ENCODE measurements at places on chromosomes 5 and 9.
A peak's percentile ranks its signal among the peaks of the same experiment; 100 is the strongest.

- DNase-seq: no peak
Observed at GRCh38 chr5:34045023-34045422, 2.0 kb upstream of the C1QTNF3 start.

DNA sequence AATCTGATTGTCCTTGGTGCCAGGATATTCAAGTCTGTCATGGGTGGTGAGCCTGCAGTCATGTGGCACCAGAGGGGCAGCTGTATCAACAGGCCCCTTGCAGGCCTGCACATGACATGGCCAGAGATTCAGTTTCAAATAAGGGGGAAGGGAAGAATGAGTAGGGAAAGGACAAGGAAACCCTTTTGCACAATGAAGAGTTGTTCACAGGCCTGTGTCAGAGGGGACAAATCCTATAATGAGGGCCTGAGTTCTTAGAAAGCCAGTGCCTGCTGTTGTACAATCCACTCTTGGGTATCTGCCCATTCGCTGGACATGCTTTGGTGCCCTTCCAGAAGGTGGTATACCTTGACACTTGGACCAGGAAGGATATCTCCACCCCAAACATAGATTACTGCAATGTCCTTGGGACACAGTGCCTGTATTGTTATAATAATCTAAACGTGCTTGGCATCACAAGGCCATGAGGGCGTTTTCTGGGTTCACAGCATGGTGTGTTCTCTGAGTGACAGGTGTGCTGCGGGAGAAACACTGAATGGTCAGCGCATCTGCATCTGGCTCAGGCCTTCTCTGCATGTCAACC is 1.9 kb upstream of the TMEM171 start:
- no peak for DNase-seq

- DNase-seq: peak; percentile 90
Observed at GRCh38 chr9:72364679-72365524, at the start of gene ZFAND5. Gene ZFAND5, minus strand, starts transcription at chr9:72365208. Its CDS starts 4,430 bp downstream, at chr9:72360778.

DNA sequence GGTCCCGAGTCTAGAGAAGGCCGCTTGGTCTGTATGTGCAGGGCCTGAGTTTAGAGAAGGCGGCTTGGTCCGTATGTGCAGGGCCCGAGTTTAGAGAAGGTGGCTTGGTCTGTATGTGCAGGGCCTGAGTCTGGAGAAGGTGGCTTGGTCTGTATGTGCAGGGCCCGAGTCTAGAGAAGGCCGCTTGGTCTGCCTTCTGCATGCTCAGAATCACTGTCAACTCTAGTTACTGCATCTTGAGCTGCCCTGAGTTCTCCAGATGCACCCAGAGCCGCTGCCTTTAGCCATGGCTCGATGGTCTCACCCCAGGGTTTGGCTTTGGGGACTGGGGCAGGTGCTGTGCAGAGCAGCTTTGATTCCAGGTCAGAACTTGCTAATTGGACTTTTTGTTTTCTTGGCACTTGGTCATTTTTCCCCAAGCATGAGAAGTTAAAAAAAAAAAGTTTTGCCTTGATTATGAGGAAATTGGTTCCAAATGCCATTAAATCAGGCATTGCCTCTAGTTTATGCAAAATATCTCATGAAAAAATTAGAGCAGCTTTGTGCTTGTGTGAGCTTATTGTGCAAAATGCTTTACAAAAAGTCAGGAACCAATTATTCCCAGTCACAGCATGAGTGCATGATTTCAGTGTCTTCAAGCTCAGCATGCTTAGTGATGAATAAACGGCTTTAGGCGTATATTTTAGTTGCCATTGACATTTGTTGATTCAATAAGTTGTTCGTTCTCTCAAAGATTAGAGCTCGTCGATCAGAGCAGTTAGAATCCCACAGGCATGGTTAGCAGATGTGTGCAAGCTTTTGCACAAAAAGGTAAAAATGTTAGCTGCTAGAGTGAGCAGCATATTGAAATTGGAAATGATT is 25.4 kb upstream of the EXOC3 start:
- DNase-seq: no peak

- no peak for DNase-seq
Observed at GRCh38 chr5:82164977-82165713, 113.0 kb downstream of the RPS23 start.

GRCh38 chr5:121489972-121490371 is 361.7 kb upstream of the FTMT start:
- no peak for DNase-seq

GRCh38 chr5:132388244-132389050 is 18.9 kb downstream of the SLC22A5 start:
- no peak for DNase-seq

- no peak for DNase-seq
Observed at GRCh38 chr5:52746539-52746938, 41.2 kb upstream of the ITGA1 start.

- no peak for DNase-seq
Observed at GRCh38 chr9:101487443-101487840, 46.2 kb upstream of the RNF20 start.

DNA sequence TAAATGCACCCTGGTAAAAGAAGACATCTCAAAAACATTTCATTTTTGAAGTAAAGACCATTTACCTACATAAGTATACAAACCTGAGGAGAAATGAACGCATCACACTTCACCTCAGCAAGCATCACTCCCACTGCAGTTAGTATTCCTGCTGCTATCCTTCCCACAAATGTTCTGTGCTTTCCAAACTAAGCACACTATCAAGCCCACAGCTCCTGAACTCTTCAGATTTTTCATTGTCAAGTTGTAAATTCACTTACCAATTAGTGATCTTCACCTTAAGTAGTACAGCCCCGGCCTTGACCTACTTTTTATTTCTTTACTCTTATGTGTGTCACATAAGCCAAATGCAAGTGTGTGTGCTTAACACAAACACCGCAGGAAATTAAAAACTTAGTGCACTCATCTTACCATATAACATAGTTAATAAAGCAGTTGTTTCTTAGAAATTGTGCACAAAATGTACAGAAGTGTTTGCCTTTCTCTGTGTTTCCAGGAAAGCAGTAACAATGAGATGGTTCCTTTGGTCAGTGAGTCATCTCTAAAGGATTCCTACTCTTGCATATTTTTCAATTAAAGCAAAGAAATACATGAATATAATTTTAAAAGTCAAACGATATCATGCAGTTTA is 169.4 kb downstream of the APBA1 start:
- DNase-seq: no peak

DNA sequence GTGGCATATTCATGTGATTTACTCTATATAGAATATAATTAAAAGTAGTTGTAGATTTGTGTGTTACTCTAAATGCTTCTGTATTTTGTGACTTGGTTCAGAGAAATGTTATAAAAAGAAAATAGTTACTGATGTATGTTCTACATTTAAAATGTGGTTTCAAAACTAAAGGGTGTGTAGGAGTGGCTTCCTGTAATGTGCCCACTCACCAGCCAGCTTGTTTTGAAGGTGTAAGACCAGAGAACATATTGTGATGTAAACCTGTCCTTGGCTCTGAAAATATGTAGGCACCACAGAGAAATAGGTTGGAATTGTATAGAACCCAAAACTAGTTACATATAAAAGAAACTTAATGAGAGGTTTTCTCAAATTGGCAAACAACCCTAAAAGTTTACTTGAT is 51.2 kb upstream of the ARRDC3 start:
- DNase-seq: peak; percentile 21

DNA sequence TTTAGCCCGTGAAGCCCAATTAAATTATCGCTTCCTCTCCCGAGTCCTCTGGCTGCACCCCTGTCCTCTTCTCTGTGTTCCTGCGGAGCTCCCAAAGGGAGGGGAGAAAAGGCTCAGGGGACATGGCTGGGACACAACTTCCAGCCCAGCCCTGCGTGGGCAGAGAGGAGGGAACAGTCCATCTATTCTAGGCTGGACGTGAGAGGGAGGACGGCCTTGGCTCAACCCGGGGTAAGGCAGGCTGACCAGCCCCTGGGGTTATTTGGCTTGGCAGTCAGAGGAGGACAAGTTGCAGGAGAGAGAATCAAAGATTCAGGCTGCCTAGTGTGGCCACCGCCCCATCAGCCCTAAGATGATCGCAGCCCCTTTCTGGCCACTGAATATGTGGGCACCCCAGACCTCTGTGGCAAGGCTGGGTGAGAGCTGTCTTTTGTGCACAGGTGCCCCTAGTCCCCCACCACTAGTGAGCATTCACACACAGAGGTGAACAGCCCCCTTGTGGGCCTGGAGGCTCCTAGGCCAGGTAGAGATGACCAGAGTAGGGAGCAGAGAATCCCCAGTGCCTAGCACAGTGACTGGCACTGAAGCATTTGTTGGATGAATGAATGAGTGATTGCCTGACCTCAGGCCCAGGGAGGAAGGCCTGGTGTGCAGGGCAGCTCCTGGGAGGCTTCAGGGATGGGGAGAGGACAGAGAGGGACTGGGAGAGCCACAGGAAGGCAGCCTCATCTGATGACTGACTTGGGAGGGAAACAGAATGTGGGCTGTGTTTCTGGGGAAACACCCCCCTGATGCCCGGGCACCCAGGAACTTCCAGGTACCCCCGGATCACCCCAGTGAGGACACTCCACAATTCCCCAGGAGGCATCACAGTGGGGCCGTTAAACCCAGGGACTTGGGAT is 133.9 kb downstream of the C9orf50 start:
- no peak for DNase-seq

DNA sequence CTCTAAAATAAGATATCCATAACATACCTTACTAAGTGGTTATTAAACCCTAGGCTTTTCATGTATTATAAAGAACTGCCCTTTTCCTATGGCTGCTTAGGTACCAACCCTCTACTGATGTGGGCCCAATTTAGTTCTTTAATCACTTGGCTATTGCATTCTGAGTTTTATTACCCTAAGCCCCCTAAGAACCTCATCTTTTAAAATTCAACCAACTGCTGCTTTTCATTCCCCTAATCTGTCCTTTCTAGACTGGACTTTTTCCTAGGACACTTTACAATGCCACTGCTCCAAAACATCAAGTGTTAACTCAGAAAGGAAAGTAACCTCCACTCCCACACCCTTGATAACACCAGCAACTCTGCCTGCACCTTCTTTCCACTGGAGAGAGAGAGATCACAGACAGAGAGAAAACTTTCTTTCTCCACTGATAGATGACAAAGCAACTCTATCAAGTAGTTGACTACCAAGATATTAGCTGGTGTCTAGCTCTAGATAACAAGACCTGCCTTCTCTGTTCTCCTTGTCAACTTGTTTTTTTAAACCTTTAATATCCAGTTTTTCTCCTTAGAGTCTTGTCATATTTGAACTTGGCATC is 27.3 kb downstream of the ELL2 start:
- no peak for DNase-seq

GRCh38 chr5:142222225-142222865 is 102.5 kb downstream of the SPRY4 start:
- no peak for DNase-seq

- no peak for DNase-seq
Observed at GRCh38 chr5:120037451-120037850, 408.1 kb downstream of the FAM170A start.

GRCh38 chr9:117334101-117334500 is 80.8 kb downstream of the ASTN2 start:
- no peak for DNase-seq

GRCh38 chr5:77301447-77301883 is 91.0 kb downstream of the PDE8B start:
- no peak for DNase-seq

GRCh38 chr5:142901476-142902185 is 131.5 kb downstream of the ARHGAP26 start:
- no peak for DNase-seq

GRCh38 chr5:68587171-68587570 is 371.6 kb downstream of the PIK3R1 start:
- DNase-seq: no peak

GRCh38 chr5:168747987-168748777 is 169.0 kb upstream of the PANK3 start:
- no peak for DNase-seq

DNA sequence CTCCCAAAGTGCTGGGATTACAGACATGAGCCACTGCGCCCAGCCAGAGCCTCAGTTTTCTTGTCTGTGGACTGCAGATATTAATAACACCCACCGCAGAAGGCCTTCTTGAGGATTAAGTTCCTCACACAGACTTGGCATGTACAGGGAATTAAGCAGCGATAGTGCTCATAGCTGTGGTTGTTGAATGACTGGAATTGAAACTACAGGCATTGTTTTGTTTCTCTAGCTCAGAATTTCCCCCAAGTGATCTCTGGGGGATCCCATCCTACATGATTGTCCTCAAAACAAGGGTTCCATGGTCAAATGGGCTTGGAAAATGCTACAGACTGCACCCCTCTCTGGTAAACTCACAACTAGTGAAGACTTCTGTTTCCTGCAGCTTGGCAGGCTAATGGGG is 44.2 kb upstream of the TDRD7 start:
- DNase-seq: no peak

GRCh38 chr5:149094996-149095395 is 32.1 kb upstream of the SH3TC2 start:
- no peak for DNase-seq

DNA sequence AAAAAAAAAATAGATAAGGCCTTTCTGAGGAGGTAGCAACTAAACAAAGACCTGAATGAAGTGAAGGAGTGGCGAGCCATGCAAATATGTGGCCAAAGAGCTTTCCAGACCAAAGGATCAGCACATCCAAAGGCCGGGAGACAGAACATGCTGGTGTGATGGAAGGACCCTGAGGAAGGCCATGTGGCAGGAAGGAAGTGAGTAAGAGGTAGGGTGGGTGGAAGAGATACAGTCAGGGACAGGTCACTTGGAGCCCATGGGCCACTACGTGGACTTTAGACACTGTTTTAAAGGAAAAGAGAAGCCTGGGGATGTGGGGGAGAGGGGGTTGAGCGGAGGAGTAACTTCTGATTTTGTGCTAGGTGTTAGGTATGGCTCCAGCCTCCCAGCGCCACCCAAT is 31.3 kb downstream of the SPRY4 start:
- no peak for DNase-seq

DNA sequence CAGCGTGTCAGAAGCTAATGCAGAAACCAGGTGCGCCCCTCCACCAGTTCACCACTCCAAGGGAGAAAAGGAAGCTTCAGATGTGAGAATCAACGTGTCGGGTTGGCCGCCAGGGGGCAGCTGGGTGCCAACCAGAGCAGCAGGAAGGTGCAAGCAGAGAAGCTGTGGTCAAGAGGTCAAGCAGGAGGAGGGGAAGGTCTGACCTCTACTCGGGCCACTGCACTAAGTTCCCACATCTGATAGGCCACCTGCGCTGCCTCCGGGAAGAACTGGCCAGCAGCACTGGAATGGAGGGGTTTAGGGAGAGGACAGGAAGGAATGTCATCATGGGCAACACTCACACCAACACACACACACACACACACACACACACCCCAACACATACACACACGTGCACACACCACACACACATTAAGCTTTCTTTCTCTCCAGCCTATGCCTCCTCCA is 31.4 kb downstream of the ANXA6 start:
- peak; percentile 44 for DNase-seq

DNA sequence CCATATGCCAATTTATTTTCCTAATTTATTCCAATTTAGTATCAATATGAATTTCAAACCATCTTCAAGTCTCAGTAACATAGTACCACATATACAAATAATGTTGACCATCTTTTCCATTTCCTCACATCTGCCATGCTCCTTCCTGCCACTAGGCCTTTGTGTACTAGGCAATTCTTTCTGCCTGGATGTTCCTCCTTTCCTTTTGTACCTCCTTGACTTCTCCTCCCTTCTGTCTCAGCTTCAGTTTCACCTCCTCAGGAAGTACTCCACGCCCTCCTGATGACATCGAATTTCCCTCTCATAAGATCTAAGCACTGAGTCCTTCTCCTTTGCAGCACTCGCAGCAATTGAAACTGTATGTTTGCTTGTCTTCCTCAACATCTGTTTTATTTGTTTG is 53.9 kb downstream of the MEF2C start:
- DNase-seq: no peak

GRCh38 chr5:180360078-180360957 is 7.2 kb upstream of the GFPT2 start:
- DNase-seq: no peak
